ENCODE measurements at places on chromosomes 12 and 14. TPM values are rescaled to one million over a fixed set of nuclear protein-coding genes. Genes with fewer than 3 reads are reported as not detected.

DNA sequence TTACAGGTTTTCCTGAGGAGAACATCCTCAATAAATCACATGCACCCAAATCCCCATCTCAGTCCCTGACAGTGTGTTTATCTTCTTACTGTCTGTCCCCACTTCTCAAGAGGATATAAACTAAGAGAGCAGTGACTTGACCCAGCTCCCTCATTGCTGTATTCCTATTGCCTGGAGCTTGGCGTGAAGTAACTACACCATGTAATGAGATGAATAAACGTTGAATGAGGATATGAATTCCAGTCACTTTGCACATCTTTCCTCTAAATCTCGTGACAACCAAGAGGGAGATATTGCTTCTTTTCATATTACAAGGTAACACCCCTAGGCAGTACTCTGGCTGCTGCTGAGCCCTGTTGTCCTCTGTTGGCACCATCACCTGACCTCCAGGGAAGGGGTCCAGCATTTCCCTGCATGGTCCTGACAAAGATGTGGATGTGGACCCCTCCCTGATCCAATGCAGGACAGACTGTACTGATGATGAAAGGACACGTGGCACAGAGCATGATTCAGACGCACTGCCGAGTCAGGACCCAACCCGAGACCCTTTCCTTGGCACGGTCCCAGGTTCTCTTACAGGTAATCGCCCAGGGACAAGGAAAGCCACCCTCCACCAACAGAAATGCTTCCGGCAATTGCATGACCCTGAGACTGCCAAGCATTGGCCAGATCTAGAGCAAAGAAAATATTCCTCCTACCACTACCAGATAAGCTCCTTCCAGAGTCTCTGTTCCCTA is 47.7 kb upstream of the CPM start:
- no peak for DNase-seq

- no peak for DNase-seq
These were observed 1.5 kb upstream of the STAT6 start for GRCh38 chr12:57112492-57113294.

- DNase-seq, result no peak
These were observed 250.9 kb upstream of the CRY1 start for GRCh38 chr12:107344035-107344808.

- no peak for DNase-seq
These were observed 17.1 kb downstream of the LUM start for GRCh38 chr12:91094032-91094662.

GRCh38 chr12:130491421-130492357 is 154.0 kb downstream of the PIWIL1 start:
- no peak for DNase-seq

Gene CCNB1IP1
- 122 TPM for total RNA-seq

Data from progenitor cell of endocrine pancreas (in vitro differentiated cells).